HS-5 (cell line): ENCODE measurements at places on chromosomes 2 and 18.

GRCh38 chr18:31482051-31482450 is 15.9 kb upstream of the DSG2 start:
- no peak for DNase-seq

GRCh38 chr2:214481204-214481603 is 70.3 kb downstream of the VWC2L start:
- no peak for DNase-seq

DNA sequence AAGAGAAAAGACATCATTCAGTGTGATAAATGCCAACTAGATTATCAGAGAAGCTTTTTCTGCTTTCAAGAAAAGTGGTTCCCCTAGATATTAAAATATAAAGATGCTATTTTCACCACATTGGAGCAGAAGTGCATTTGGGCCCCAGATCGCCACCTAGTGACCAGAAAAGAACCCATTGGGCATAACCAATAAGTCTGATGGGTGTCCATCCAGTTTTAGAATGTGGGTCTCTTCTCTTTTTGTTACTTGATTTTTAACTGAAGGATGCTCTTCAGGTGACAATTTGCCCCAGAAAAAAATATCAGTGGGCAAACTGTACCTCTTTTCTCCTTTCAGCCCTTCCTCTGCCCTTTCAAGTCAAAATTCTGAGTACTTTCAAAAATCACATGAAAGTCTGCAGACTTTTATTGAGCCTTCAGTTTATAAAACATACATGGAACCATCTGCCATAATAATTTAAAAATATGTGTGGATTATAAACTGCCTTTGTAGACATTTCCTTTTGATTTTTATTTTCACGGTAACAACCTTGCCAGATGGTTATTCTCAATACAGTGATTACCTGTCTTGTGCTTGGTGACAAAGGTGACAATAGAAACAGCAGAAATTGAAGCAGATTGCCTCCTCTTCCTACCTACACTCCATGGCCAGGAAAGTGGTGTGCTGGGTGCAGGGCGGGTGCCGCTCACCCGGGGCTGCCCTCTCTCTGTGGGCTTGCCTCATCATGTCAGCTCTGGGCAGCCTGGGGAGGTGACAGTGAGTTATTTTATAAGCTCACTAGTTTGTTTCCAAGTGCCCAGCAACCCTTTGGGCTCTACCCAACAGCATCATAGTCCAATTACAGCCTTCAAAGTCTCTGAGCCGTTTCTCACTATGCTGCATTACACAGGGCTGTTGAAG is 124.5 kb downstream of the DCDC2C start:
- no peak for DNase-seq

- DNase-seq, result peak; percentile 75
Measured at GRCh38 chr2:18910843-18911242, 321.5 kb upstream of the NT5C1B start.

GRCh38 chr2:68722712-68723111 is 11.9 kb upstream of the ARHGAP25 start:
- DNase-seq, result no peak

- DNase-seq, result no peak
Measured at GRCh38 chr18:57544936-57545660, 41.4 kb downstream of the FECH start.

DNA sequence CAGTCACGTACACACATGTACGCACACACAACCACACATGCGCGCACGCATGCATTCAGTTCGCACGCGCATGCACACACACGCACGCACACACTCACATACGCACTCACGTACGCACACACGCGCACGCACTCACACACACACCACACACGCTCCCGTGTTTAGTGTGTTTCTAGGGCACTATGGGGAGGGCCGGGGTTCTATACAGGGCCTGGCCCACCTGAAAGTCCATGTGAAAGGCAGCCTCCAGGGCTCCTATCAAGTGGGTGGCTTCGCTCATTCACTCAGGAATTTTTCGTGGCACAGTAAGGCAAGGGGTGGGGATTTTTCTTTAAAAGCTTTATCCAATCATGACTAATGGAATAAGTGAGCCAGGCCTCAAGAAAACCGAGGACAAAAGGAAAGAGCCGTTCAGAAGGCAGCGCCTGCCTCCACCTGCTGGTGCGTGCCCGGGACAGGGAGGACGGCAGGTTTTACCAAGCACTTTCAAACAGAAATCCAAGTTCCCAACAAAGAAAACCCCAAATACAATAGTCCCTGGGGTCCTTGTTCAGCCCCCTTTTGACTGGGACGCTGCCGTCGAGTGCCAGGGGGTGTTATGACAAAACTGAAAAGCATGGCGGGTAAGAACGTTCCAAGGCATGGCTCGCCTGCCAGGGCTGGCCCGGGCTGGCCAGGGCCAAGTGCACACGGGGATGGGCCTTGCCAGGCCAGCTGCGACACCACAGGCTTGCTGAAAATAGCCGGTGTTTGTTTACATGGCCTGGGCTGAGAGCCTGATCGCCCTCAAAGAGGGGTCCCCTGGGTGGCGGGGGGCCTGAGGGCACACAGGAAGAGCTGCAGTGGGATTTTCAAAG is 110.0 kb downstream of the HDAC4 start:
- no peak for DNase-seq

DNA sequence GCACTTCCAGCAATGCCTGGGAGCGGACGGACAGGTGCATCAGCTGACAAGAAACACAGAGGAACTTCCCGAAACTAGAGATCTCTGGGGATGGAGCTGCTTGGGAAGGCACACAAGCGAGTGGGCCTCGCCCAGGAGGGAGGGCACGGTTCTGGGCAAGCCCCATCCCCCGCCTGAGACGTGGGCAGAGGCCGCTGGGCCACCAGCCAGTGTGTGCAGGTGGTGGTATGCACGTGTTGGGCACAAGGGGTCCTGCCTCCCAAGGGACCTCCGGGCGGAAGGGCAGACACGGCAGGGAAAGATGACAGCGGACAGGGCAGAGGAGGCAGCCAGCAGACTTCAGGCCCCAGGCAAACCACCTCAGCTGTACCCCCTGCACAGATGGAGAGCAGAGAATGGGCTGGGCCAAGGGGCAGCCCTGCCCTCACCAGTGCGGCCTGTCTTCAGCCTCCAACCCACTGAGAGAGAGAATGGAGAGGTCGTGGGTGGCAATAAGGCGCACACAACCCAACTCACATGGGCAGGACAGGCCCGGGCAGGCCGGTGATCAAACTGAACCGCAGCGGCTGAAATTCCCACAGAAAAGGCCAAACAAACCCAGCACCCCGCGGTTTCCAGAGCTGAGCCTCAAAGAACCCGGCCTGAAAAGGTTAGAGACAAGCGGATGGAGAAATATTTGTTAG is 51.2 kb downstream of the HDAC4 start:
- no peak for DNase-seq

GRCh38 chr2:43268066-43268953 is 41.9 kb upstream of the ZFP36L2 start:
- DNase-seq, result no peak

- DNase-seq, result no peak
Measured at GRCh38 chr2:10454505-10454904, 6.4 kb upstream of the ODC1 start.

- no peak for DNase-seq
Measured at GRCh38 chr18:28181616-28182015, 4.7 kb upstream of the CDH2 start.

DNA sequence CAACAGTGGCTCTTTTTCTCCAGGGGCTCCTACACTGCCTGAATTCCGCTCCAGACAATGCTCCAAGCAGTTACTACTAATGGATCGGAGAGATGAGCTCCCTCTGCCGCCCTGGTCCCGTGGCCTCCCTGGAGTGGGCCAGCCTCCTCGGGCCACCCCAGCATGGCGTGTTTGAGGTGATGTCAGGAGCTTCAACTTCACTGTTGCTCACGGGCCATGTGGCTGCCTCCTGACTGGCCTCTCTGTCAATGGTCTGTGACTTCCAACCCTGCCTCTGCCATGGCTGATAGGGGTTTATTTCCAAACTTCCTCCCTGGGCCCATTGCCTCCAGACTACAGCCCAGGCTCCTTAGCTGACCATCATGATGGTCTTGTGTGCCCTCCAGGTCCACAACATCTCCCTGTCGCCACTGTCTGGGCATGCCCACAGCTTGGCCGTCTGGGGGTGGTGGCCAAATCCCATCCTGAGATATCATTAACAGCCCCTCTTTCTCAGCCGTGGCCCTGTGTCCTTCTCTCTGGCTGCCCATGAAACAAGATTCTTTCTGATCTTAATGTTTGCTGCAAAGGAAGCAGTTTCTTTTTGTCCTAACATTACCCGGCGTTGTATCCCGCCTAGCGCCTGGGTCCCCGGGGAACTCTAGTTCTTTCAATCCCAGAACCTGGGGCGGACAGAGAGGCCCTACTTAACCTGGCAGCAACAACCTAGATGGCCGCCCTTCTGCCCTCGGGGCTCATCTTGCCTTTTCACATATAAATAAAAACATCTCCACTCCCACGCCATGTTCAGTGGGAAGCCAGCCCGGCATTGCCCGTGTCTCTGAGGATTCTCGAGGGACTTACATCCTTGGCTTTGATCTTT is 38.1 kb downstream of the ATOH8 start:
- DNase-seq, result no peak

GRCh38 chr18:9160014-9160413 is 23.4 kb downstream of the ANKRD12 start:
- no peak for DNase-seq

- DNase-seq, result no peak
Measured at GRCh38 chr2:215896921-215897320, 116.4 kb downstream of the MREG start.

- DNase-seq, result no peak
Measured at GRCh38 chr18:2420367-2420766, 150.9 kb downstream of the METTL4 start.

DNA sequence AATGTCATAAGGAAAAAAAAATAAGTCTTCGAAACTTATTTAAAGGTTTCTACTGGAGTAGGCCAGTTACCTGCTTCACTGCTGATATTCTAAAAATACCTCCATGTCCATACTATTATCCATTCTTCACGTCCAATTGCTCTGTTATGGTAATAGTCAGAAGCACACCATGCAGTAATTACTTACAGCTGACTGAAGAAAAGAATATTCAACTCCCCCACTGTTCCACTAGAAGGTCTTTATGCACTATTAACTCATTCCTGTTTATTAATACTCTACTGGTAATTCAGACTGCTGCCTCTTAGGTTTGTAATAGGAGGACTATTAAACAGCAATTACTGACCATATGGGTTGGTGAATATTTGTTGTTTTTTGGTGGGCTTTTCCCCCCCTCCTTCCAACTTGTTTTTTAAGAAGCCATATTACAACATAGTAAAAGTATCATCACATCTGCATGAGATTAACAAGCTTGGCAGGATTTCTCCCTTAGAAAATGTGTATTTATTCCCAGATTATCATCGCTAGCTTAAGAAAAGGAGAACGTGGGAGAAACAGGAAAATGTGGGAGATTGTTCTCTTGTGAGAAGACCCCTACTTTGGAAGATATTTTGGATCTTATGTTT is 806.4 kb upstream of the FANCL start:
- DNase-seq, result no peak

DNA sequence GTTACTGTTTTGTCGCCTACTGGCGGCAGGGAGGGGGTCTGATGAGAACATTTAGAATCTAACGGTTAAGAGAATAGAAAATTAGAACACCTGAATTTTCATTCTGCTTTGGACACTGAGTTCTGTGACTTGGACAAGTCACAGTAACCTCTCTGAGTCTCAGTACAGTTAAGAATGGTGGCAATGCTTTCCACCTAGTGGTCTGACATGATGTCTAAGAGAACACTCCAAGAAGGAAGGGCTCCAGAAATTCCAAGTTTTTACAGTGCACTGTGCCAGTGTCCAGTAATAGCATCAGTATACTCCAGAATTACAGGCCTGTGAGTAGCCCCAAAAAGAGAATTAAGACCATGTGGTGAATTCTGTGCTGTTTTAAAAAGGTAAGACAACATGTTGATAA is 174.1 kb upstream of the ZFP36L2 start:
- no peak for DNase-seq

DNA sequence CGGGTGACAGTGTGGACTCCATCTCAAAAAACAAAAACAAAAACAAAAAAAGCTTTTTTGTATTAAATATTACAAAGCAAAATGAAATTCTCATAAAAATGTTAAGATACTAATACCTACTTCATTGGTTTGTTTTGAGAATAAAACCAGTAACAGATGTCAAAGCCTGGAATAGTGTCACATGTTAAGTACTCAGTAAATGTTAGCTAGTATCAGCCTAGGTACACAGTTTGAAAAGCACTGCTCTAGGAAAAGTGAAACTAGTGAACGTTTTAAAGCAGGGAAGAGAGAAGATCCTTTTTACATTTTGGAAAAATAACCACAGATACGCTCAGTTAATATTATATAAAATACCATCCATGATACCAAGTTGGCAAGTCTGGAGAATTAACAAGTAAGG is 37.1 kb upstream of the ADAM17 start:
- DNase-seq, result no peak

GRCh38 chr2:32478889-32479620 is 122.2 kb downstream of the BIRC6 start:
- no peak for DNase-seq

- DNase-seq, result no peak
Measured at GRCh38 chr2:15076668-15077067, 444.2 kb downstream of the LRATD1 start.
